ENCODE measurements at places on chromosomes 7 and 10.

GRCh38 chr7:82284936-82285519, 158.5 kb downstream of the CACNA2D1 start:
- DNase-seq, result no peak

- no peak for DNase-seq
Observed at GRCh38 chr7:156585025-156585648, 55.4 kb upstream of the RNF32 start.

GRCh38 chr10:106978756-106979155, 185.8 kb downstream of the SORCS1 start:
- no peak for DNase-seq

- peak; percentile 10 for DNase-seq
Observed at GRCh38 chr10:31929261-31930022, 811 bp upstream of the ARHGAP12 start.
